ENCODE measurements at places on chromosomes 16 and 17. TPM values are rescaled to one million over a fixed set of nuclear protein-coding genes. Genes with fewer than 3 reads are reported as not detected.

DNA sequence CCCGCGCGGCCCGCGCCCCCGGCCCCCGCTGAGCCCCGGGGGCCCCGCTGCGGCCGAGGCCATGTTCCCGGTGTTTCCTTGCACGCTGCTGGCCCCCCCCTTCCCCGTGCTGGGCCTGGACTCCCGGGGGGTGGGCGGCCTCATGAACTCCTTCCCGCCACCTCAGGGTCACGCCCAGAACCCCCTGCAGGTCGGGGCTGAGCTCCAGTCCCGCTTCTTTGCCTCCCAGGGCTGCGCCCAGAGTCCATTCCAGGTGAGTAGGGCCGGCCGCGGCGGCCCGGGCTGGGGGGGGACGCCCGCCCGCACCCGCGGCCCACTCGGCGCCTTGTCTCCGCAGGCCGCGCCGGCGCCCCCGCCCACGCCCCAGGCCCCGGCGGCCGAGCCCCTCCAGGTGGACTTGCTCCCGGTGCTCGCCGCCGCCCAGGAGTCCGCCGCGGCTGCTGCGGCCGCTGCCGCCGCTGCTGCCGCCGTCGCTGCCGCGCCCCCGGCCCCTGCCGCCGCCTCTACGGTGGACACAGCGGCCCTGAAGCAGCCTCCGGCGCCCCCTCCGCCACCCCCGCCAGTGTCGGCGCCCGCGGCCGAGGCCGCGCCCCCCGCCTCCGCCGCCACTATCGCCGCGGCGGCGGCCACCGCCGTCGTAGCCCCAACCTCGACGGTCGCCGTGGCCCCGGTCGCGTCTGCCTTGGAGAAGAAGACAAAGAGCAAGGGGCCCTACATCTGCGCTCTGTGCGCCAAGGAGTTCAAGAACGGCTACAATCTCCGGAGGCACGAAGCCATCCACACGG lies 504 bp downstream of the MAZ start:
- no peaks in the 10 kb centered on the region for H3K27me3 ChIP-seq
- H3K27ac ChIP-seq, result peak overlapping the region; percentile 92
- peak overlapping the region; percentile 62 for H3K4me3 ChIP-seq

ADAMTS18 gene
- total RNA-seq, result not detected

- no peak overlapping the region for H3K27ac ChIP-seq
- H3K4me3 ChIP-seq, result no peak overlapping the region
- no peaks in the 10 kb centered on the region for H3K36me3 ChIP-seq
- peaks cover 21% of the 10 kb centered on the region for H3K4me1 ChIP-seq
Measured at GRCh38 chr17:21177401-21177800, 36.6 kb downstream of the TMEM11 start.

DNA sequence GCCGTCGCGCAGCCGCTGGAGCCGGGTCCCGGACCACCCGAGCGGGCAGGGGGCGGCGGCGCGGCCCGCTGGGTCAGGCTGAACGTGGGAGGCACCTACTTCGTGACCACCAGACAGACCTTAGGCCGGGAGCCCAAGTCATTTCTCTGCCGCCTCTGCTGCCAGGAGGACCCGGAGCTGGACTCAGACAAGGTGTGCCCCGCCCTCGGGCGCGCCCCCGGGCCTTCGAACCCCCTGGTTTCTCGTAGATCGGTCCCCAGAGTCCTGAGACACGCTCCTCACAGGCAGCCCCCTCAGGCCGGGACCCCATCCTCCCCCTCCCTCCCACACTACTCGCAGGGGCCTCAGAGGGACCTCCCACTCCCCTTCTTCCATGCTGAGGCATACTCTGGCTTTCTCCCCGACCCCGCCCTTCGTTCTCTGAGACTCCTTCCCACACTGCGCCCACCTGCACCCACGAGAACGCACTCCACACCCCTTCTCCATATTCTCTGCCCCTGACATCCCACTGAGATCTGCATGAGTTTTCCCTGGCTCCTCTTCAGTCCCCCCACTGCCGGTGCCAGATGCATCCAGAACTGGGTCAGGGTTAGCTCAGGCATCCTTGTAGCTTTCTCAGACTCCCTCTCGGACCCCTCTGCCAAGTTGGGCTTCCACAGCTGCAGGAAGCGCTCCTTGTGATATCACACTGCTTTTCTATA lies 523 bp downstream of the KCTD2 start:
- H3K27me3 ChIP-seq, result no peaks in the 10 kb centered on the region
- H3K4me1 ChIP-seq, result peaks cover 6% of the 10 kb centered on the region
- peak; percentile 53 for DNase-seq
- peak overlapping the region; percentile 97 for H3K27ac ChIP-seq
- H3K36me3 ChIP-seq, result no peaks in the 10 kb centered on the region

DNA sequence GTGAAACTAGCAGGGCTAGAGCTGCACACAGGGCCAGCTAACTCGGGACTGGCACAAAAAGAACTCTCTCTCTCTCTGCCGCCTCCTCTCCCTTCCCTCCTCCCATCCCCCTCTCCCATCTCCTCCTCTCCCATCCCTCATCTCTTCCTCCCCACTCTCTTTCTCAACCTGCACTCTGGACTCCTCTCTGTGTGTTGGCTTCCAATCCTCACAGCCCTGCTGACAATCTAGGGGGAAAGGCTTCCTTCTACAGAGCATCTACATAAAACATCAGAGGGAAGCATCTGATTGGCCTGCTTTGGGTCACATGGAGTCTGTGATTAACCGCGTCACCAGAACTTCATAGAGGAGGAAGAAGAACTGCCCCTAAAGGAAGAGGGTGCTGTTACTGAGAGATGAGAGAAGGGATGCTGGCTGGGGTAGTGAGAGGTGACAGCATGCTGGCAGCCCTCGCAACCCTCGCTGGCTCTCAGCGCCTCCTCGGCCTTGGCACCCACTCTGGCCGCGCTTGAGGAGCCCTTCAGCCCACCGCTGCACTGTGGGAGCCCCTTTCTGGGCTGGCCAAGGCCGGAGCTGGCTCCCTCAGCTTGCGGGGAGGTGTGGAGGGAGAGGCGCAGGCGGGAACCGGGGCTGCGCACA lies 12.8 kb upstream of the ZFP90 start:
- no peak overlapping the region for H3K27ac ChIP-seq
- peaks cover 7% of the 10 kb centered on the region for H3K27me3 ChIP-seq
- H3K4me3 ChIP-seq, result no peak overlapping the region
- DNase-seq, result no peak
- peaks cover 20% of the 10 kb centered on the region for H3K4me1 ChIP-seq

CES5A gene
- not detected for total RNA-seq

- H3K4me3 ChIP-seq, result no peak overlapping the region
- H3K36me3 ChIP-seq, result no peaks in the 10 kb centered on the region
- DNase-seq, result peak; percentile 38
- H3K27me3 ChIP-seq, result no peaks in the 10 kb centered on the region
- peaks cover 88% of the 10 kb centered on the region for H3K4me1 ChIP-seq
Measured at GRCh38 chr17:78390241-78391050, 12.0 kb downstream of the PGS1 start.

DNA sequence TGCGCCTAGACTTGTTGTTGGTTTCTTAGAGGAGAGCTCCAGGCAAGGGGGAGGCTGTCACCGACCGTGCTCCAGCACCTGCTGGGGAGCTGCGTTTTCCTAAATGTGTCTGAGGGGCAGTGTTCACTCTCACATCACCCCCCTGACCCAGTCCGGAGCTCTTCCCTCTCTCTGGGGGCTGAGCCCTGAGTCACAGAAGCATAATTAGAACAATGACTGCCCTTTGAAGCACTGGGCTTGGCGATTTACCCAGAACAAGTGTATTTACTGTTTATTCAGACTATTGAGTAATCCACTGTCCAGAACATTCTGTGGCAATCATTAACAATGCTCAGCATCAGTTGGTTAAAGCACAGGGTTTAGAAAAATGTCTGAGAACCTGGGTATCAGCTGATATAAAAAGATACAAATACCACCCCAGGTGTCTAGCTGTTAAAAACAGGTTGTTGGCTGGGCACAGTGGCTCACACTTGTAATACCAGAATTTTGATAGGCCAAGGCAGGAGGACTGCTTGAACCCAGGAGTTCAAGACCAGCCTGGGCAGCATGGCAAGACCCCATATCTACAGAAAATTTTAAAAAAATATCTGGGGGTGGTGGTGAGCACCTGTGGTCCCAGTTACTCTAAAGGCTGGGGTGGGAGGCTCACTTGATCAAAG lies 8.1 kb downstream of the CES4A start:
- H3K4me3 ChIP-seq, result no peak overlapping the region
- H3K36me3 ChIP-seq, result no peaks in the 10 kb centered on the region
- peak overlapping the region; percentile 48 for H3K27ac ChIP-seq

GRCh38 chr17:44693609-44694008 lies 4.0 kb upstream of the CCDC43 start:
- H3K36me3 ChIP-seq, result no peaks in the 10 kb centered on the region
- no peak for DNase-seq
- H3K4me1 ChIP-seq, result peaks cover 14% of the 10 kb centered on the region
- no peak overlapping the region for H3K4me3 ChIP-seq
- H3K27ac ChIP-seq, result no peak overlapping the region
- no peaks in the 10 kb centered on the region for H3K27me3 ChIP-seq

- DNase-seq, result no peak
- H3K36me3 ChIP-seq, result no peaks in the 10 kb centered on the region
- H3K4me3 ChIP-seq, result no peak overlapping the region
Measured at GRCh38 chr16:56300242-56300623, 108.9 kb downstream of the GNAO1 start.
